Cardiac fibroblast (primary cell): ENCODE measurements at places on chromosomes 2 and 18.

DNA sequence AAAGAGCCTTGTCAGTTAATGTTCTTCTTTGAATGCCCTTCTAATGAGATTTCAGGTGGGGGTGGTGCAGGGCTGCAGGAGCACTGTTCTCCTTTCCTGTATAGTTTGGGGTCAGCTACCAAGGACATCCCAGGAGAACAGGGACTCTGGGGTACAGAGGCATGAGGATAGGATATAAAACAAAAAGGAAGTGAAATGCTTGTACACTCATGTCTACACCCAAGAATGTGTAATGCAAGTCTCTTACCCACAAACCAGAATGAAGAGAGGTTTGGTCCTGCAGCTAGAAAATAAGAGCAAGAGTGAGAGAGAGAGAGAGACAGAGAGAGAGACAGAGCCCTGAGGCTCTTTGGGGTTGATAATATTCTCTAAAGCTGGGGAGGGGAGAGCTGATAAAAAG, 151.8 kb upstream of the KCTD1 start:
- no peak for DNase-seq

DNA sequence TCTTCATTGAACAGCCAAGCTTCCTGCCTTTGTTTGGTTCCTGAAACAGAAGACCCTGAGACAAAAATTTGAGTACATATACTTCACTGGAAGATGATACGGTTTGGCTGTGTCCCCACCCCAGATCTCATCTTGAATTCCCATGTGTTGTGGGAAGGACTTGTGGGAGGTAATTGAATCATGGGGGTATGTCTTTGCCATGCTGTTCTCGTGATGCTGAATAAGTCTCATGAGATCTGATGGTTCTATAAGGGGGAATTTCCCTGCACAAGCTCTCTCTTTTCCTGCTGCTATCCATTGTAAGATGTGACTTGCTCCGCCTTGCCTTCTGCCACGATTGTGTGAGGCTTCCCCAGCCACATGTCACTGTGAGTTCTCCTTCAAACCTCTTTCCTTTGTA, 76.5 kb downstream of the BABAM2 start:
- no peak for DNase-seq

DNA sequence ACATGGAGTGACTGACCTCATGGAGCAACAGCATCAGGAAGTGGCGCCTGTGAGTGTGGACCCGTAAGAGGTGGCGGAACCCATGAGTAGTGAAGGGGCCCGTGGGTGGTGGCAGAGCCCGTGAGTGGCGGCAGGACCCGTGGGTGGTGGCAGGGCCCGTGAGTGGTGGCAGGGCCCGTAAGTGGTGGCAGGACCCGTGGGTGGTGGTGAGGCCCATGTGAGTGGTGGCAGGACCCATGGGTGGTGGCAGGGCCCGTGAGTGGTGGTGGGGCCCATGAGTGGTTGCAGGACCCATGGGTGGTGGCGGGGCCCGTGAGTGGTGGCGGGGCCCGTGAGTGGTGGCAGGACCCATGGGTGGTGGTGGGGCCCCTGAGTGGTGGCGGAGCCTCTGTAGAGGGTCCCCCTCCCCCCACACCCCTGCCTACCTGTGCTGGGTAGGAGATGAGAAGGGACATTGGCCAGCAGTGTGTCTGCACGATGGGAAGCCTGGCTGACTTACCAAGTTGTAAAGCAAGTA, 407.7 kb upstream of the SALL3 start:
- DNase-seq: no peak

GRCh38 chr2:114714313-114714712, 271.9 kb downstream of the DPP10 start:
- no peak for DNase-seq

GRCh38 chr18:30175621-30176225, 866.8 kb downstream of the DSC3 start:
- no peak for DNase-seq

GRCh38 chr2:118292991-118293390, 204.7 kb downstream of the INSIG2 start:
- no peak for DNase-seq

DNA sequence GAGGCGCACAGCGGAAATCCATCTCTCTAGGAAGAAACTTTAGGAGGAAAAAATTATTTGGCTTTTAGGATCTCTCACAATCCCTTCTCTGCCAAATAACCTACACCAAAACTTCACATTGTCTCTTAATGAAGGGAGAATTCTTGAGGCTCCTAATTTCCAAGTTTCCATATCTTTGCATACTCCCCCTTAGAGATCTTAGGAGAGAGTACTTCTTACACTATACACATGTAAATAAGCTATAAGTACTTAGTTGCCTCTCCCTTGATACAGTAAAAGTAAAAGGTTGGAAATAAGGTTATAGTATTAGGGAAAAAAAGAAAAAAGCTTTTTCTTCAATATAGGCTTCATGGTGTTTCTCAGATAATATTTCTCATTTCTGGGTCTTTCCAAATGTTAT, 596.7 kb downstream of the SATB2 start:
- DNase-seq: no peak

- DNase-seq: no peak
Measured at GRCh38 chr2:223251656-223252229, 199.8 kb downstream of the KCNE4 start.

DNA sequence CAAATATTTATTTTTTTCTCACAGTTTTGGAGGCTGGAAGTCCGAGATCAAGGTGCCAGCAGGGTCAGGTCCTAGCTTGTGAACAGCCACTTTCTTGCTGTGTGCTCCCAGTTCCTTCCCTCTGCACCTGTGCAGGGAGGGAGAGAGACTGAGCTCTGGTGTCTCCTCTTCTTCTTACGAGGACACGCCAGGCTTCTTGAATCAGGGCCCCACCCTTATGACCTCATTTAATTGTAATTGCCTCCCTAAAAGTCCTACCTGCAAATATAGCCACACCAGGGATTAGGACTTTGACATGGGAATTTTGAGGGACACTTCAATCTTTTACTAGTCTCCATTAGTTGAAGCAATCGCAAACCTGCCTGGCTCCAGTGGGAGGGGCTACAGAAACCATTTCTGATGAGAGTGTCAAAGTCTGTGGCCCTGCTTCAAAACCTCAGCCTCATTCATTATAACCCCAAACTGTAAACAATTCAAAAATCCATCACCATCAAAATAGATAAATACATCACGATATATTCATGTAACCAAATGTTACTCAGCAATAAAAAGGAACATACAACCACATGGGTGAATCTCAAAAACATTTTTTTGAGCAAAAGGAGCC, 18.2 kb upstream of the SEH1L start:
- DNase-seq: no peak

- DNase-seq: no peak
Measured at GRCh38 chr2:101706819-101707177, 9.3 kb downstream of the MAP4K4 start.

DNA sequence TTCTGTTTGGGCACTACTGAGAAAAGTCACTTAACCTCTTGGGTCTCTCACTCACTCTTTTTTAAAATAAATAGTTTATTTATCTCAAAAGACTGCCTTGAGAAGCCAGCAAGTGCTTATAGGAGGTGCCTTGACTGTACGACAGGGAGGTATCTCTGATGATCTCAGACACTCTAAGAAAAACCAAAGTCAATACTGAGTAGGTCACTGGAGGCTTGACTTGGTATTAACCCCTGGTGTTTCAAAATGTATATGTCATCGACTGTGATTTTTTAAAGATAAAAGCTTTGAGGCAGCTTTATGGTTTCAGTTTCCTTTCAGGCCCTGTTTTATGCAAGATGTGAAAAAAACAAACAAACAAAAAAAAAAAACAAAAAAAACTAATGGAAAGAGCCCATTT, 33.7 kb downstream of the MREG start:
- DNase-seq: no peak

GRCh38 chr2:18401471-18401870, 159.0 kb downstream of the RDH14 start:
- DNase-seq: no peak

DNA sequence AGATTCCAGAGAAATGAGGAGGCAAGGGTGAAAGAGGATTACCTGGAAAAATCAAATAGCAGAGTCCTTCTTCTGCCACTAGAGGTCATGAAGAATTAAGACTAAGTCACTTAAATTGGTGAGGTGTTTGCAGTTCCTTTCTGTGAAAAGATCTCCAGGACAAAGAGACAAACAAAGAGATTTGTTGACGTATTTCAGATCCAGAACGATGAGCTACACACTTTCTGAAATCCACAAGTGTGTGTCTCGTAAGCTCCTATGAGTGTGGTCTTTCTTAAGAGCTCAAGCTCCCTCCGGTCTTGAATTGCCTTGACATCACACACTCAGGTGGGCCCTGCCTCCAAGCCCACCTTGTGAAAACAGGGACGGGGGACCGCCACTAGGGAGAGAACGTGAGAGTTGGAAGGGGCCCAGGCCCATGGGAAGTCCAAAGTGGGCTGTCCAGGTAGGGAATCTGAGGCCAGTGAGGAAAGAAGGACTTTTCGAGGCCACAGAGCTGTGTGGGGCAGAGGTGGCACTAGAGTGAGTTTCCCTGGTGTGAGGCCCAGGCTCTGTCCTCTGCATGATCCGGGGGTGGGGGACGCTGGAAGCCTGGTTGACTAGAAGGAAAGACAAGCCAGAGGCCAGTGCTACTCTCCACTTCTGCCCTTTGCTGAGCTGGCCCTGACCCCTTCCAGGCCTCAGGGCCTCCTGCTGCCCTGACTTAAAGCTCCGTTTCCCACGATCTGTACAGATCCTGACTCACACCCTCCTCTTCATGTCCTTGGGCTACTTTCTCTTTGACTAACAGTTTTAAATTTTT, 168.1 kb upstream of the NCK2 start:
- peak; percentile 86 for DNase-seq

GRCh38 chr2:196259507-196260481, 88.4 kb upstream of the STK17B start:
- DNase-seq: peak; percentile 87

- no peak for DNase-seq
Measured at GRCh38 chr2:3291750-3292149, 85.9 kb downstream of the EIPR1 start.

DNA sequence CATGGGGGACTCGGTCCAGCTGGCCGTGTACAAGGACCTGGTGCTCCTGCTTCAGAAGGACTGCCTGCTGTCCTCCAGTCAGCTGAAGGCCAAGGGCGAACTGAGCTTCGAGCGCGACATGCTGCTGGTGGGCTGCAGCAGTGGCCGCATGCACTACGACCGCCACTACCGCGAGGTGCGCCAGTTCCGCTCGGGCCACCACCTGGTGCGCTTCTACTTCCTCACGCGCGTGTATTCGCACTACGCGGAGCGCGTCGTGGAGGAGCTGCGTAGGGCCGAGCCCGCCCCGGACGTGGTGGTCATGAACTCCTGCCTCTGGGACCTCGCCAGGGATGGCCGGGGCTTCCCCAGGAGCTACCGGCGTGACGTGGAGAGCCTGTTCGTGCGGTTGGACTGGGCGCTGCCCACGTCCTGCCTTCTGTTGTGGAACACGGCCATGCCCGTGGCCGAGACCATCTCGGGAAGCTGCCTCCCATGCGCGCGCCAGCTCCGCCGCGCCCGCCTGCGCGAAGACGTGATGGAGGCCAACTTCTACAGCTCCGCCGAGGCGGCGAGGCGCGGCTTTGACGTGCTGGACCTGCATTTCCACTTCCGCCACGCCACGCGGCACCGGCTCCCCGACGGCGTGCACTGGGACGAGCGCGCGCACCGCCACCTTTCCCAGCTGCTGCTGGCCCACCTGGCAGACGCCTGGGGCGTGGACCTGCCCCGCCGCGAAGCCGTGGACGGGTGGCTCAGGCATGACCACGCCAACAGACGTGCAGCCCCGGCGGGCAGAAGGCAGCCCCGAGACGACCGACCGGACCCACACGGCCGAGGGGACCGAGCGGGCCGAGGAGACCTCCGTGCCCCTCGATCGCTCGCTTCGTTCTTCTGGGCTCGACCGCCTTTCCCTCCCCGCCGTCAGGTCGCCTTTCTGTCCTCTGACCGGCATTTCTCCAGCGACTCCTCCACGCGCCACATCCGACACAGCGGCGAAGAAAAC, 293.9 kb upstream of the ERBB4 start:
- DNase-seq: no peak

DNA sequence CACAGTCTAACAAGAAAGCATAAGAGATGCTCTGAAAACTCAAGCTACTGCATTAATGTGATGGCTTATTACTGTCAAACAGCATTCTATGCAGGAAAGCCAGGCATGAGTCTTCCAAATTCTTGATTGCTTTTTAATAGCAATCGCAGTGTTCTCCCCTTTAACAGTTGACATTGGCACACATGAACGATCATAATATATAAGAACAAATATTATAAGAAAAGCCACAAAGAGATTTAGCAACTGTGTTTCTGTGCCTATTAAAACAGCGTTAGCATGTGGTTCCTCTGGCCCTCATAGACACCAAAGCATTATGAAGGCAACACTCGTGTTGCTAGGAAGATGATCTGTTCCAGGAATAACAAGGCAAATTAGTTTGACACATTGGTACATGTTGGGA, 245.0 kb downstream of the ACKR3 start:
- DNase-seq: no peak

GRCh38 chr18:25284281-25284680, 67.7 kb downstream of the ZNF521 start:
- peak; percentile 27 for DNase-seq

GRCh38 chr18:60411715-60412114, 39.1 kb upstream of the MC4R start:
- DNase-seq: no peak

DNA sequence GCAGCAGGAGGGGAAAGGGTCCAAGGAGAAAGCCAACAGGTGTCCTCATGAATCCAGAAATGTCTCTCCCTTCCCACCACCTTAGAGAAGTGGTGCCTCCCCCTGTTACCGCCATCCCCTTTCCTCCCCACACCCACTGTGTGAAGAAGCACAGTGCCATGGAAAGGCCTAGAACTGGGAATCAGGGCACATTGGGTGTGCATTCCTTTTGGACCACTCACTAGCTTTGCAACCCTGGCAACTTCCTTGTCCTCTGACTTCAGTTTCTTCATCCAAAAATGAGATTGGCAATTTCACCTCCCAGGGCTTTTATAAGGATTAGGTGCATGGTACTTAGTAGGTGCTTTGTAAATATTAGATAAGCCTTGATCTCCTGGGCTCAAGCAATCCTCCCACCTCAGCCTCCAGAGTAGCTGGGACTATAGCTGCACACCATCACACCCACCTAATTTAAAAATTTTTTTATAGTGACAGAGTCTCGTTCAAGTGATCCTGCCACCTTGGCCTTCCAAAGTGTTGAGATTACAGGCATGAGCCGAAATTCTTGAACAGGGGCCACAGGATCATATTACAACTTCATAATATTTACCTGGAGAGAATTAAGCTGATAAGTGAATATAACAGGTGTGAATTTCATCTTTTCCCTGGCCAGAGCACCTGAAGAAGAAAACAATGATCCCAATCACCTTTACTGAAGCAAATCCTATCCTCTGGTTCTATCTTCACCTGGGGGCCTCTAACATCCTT, 97.9 kb upstream of the TAF1B start:
- peak; percentile 25 for DNase-seq

GRCh38 chr2:169507698-169508097, 1.8 kb upstream of the KLHL41 start:
- peak; percentile 81 for DNase-seq

GRCh38 chr18:1585881-1586488, 681.3 kb downstream of the ADCYAP1 start:
- peak; percentile 51 for DNase-seq

DNA sequence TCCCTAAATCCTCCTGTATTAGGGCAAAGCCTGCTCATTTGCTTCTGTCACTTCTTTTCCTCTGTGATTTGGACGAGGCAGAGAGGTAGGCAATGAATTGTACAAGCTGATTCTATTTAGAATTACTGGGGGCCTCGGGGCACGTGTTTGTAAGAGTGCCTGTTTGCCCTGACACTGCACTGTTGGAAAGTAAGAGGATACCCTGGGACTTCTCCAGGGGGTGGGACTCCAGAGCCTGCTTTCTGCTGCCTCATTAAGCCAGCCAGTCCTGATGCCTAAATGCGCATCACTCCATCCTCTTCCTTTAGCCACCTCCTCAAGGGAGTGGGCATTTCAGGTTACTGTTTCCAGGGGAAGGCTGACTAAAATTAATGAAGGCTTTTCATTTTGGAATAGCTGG, 134.3 kb downstream of the TDRD15 start:
- DNase-seq: no peak
